Esophagus mucosa (tissue), 1 donor: ENCODE measurements at places on chromosomes 2 and 18. TPM values are rescaled to one million over a fixed set of nuclear protein-coding genes. Genes with fewer than 3 reads are reported as not detected.

Gene CHMP3
- total RNA-seq, result 93.9 TPM

Gene SEMA4C
- 14.9 TPM for total RNA-seq

Gene TMEM237
- total RNA-seq, result 24.9 TPM

Gene TFCP2L1
- total RNA-seq, result 36.5 TPM

Gene GALNT13
- 0.04 TPM for total RNA-seq

Gene DYNAP
- 26.2 TPM for total RNA-seq

Gene FHOD3
- total RNA-seq, result 3.0 TPM

Gene KCTD18
- total RNA-seq, result 10.8 TPM

Gene DSC3
- total RNA-seq, result 319 TPM

Gene RESP18
- not detected for total RNA-seq

Gene REG3G
- not detected for total RNA-seq

Gene RPRM
- not detected for total RNA-seq

Gene SP140
- total RNA-seq, result 0.96 TPM

Gene ACADL
- total RNA-seq, result 0.32 TPM

Gene TMEM247
- not detected for total RNA-seq

Gene ASAP2
- 6.4 TPM for total RNA-seq

Gene UPP2
- not detected for total RNA-seq

Gene DNAJC27
- 2.2 TPM for total RNA-seq

Gene APCDD1
- total RNA-seq, result 42.2 TPM

Gene METTL8
- 39.9 TPM for total RNA-seq

Gene CHRNG
- not detected for total RNA-seq

Gene TUBB8B
- total RNA-seq, result not detected

Gene CAPN14
- total RNA-seq, result 191 TPM

Gene CACNB4
- total RNA-seq, result 9.6 TPM

Gene GLI2
- 0.72 TPM for total RNA-seq

Gene GAL3ST2
- not detected for total RNA-seq

Gene UGT1A4
- 0.80 TPM for total RNA-seq

Gene SLC25A52
- not detected for total RNA-seq

Gene KLHL29
- total RNA-seq, result 3.6 TPM

Gene RBM44
- 0.36 TPM for total RNA-seq

Gene ROCK2
- 14.4 TPM for total RNA-seq

Gene GALNT14
- 26.7 TPM for total RNA-seq

Gene CFAP210
- not detected for total RNA-seq

Gene PHLPP1
- total RNA-seq, result 17.7 TPM

Gene CD207
- total RNA-seq, result not detected

Gene LRRFIP1
- total RNA-seq, result 103 TPM

Gene NDUFV2
- 156 TPM for total RNA-seq

Gene GTF2A1L
- not detected for total RNA-seq

Gene SRD5A2
- not detected for total RNA-seq

Gene THOC1
- 21.5 TPM for total RNA-seq

Gene CCDC68
- 1.5 TPM for total RNA-seq

Gene MYO3B
- 0.24 TPM for total RNA-seq

Gene KCNK3
- total RNA-seq, result 0.44 TPM

Gene NPAS2
- total RNA-seq, result 63.6 TPM

Gene TNFRSF11A
- total RNA-seq, result 5.7 TPM

Gene AQP12B
- not detected for total RNA-seq

Gene SLC30A3
- total RNA-seq, result not detected

Gene GPR39
- total RNA-seq, result 1.4 TPM

Gene IRS1
- total RNA-seq, result 13.9 TPM

Gene ZFP36L2
- 71.0 TPM for total RNA-seq

Gene HOXD13
- not detected for total RNA-seq

Gene ARMC9
- total RNA-seq, result 1.2 TPM
